ENCODE measurements at places on chromosomes 6 and 20.

DNA sequence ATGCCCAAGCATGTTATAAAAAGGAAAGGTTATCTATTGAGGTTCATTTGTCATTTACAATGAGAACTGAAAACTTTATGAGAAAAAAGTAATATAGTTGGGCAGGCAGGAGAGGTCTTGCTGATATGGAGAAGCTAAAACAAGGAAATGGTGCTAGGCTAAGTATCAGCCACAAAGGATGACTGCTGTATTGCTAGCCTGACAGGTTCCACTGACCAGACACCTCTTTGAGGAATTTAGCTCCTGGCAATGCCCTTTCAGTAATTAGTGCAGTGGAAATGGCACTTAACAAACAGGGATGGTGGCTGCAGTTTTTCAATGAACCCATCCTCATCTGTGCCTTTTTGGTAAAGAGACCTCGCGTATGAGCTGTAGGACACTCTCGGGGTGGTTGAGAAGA lies 284.4 kb downstream of the ZFAND3 start:
- DNase-seq: no peak

- DNase-seq: no peak
These were observed 22.6 kb downstream of the ETV7 start for GRCh38 chr6:36364669-36365479.

DNA sequence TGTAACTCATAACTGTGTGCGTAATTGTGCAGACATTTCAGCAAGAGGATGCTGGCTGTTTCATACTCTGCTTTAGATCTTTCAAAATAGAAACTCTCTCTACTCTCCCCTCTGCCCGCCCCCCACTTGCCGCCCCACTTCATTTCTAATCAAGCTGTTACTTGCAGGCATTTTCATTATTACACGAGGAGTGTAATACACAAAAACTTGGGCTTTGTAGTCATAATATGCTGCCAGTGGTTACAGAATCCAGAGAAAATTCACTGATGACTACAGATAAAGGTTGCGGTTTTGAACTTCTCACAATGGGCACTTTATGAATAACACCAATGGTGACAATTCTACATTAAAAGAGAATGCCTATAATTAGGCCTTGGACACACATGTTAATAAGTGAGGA lies 194.0 kb upstream of the POU3F2 start:
- no peak for DNase-seq

DNA sequence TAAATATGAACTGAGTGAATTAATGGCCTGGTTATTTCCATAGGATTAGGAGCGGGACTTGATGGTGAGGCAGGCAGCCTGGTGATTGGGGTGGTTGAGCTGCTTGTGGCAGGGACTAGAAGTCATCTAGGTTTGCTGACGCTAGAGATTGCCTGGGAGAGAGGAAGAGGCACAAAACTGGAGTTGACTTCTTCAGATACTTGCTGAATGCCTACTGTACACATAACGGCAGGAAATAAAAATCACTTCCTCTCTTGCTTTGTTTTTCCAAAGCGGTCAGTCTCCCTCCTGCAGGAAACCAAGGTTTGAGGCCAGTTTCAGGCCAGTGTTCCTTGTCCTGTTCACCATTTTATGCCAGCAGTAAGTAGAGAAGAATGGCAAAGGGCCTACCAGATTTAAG lies 36.7 kb upstream of the MYLIP start:
- no peak for DNase-seq

GRCh38 chr20:21501184-21501583 lies 12.7 kb downstream of the NKX2-2 start:
- no peak for DNase-seq
